Glutamatergic neuron (in vitro differentiated cells): ENCODE measurements at places on chromosomes 2 and 18. TPM values are rescaled to one million over a fixed set of nuclear protein-coding genes. Genes with fewer than 3 reads are reported as not detected.

GRCh38 chr18:8423051-8423557 lies 186.1 kb upstream of the RAB12 start:
- peaks cover 20% of the 10 kb centered on the region for H3K4me1 ChIP-seq
- peak overlapping the region; percentile 80 for H3K27ac ChIP-seq
- no peaks in the 10 kb centered on the region for H3K36me3 ChIP-seq
- H3K27me3 ChIP-seq, result peaks cover 6% of the 10 kb centered on the region

The MRO gene
- not detected for total RNA-seq

DNA sequence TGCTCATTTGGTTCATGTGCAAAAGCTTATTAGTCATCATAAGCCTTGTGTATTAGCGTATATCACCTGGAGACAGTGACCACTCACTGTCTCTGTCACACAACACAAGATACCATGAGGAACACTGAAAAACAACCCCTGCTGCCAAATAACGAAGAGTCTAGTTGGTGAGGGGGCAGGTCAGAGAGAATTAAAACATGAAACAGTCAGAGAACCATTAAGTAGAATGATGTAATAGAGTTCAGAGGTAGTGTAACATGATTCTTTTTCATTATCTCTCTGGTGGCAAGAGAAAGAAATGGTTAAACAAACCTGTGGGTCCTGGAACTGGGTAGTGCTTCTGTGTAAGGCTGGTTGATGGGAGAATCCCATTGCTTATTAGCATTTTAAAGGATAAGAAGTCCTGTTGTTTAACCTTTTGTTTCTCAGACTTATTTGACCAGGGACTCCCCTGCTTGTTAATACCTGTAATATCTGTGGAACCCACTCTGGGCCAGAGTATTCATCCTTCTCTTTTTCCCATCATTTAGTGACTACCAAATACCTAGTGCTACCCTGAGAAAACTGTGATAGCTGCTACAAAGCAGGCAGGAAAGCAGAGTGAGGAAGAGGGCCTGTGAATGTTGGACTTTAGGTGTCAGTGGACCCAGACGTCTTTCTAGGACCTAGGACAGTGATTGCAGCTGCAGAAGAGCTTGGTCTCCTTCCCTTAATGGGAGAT lies 38.0 kb downstream of the PTRHD1 start:
- peaks cover 4% of the 10 kb centered on the region for H3K36me3 ChIP-seq
- no peaks in the 10 kb centered on the region for H3K4me1 ChIP-seq
- DNase-seq, result no peak
- H3K27me3 ChIP-seq, result no peaks in the 10 kb centered on the region
- H3K27ac ChIP-seq, result no peak overlapping the region
- no peak overlapping the region for H3K4me3 ChIP-seq

DNA sequence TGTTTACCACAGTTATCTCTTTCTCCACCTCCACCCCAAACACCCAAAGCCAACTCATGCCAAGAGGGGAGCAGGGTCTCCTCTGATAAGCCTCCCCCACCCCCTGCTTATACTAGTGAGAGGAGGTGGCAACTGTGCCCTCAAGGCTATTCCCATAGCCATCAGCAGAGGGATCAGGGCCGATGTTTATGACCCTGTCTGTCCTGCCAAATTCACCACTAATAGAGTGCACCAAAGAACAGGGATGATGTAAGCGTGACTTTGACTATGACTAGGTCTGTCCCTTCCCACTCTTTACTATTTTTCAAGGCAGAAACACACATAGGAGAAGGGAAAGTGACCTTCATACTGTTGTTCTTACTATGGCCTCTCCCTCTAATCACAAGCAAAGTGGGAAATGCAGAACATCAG lies 74.6 kb downstream of the CLHC1 start:
- no peaks in the 10 kb centered on the region for H3K27me3 ChIP-seq
- peaks cover 63% of the 10 kb centered on the region for H3K4me1 ChIP-seq
- H3K27ac ChIP-seq, result no peak overlapping the region

- no peaks in the 10 kb centered on the region for H3K4me1 ChIP-seq
- no peak overlapping the region for H3K27ac ChIP-seq
- no peaks in the 10 kb centered on the region for H3K27me3 ChIP-seq
- DNase-seq, result no peak
These were observed 292.6 kb downstream of the CALCRL start for GRCh38 chr2:187155476-187155875.

The WNT10A gene
- total RNA-seq, result 0.17 TPM

GRCh38 chr2:49935449-49935848 lies 781.1 kb upstream of the FSHR start:
- no peaks in the 10 kb centered on the region for H3K36me3 ChIP-seq
- peaks cover 1% of the 10 kb centered on the region for H3K27me3 ChIP-seq
- H3K4me3 ChIP-seq, result no peak overlapping the region
- no peak for DNase-seq

GRCh38 chr18:57640749-57641148 lies 19.1 kb upstream of the NARS1 start:
- H3K4me3 ChIP-seq, result no peak overlapping the region
- H3K36me3 ChIP-seq, result peaks cover 21% of the 10 kb centered on the region
- no peak for DNase-seq
- no peaks in the 10 kb centered on the region for H3K4me1 ChIP-seq
- no peak overlapping the region for H3K27ac ChIP-seq
- H3K27me3 ChIP-seq, result no peaks in the 10 kb centered on the region

DNA sequence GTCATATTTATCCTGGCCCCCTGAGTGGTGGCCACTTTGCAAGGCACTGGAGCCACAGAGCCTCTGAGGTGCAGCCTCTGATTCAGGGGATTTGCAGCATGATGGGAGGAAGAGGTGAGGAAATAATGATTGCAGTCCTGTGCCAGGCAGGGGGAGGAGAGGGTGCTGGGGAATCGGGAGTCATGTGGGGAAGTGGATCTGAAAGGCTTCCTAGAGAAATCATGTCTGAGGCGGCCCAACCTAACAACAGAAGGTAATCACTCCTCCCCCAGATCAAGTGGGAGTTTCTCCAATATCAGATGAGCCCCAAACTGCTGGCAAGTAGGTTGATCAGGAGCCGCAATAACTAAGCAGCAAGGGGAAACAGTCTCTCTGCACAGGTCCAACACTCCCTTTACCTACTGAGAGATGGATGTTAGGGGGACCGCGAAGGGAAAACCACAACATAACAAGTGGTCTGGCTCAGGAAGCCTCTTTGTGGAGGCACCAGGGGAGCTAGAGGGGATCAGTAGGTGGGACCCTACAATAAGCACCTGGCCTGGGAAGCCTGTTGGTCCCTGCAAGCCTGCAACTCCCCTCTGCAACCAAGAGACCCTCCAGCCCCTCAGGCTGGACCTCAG lies 71.8 kb upstream of the NPAS2 start:
- H3K4me1 ChIP-seq, result no peaks in the 10 kb centered on the region
- no peaks in the 10 kb centered on the region for H3K36me3 ChIP-seq
- no peak overlapping the region for H3K27ac ChIP-seq
- no peak overlapping the region for H3K4me3 ChIP-seq
- peaks cover 5% of the 10 kb centered on the region for H3K27me3 ChIP-seq

GRCh38 chr2:161159456-161160225 lies 587 bp upstream of the TANK start:
- H3K27ac ChIP-seq, result peak overlapping the region; percentile 43
- H3K4me3 ChIP-seq, result peak overlapping the region; percentile 100
- no peak for DNase-seq
- H3K4me1 ChIP-seq, result peaks cover 4% of the 10 kb centered on the region
- no peaks in the 10 kb centered on the region for H3K36me3 ChIP-seq
